Ovary (tissue), 10 donors: ENCODE measurements at places on chromosomes 2 and 18. TPM values are rescaled to one million over a fixed set of nuclear protein-coding genes. Genes with fewer than 3 reads are reported as not detected.

GRCh38 chr18:9708434-9709303 lies 568 bp downstream of the RAB31 start:
- peaks cover 10% of the 10 kb centered on the region for H3K4me1 ChIP-seq
- H3K4me3 ChIP-seq, result peak overlapping the region; percentile 90
- DNase-seq, result peak; percentile 32
- H3K36me3 ChIP-seq, result no peaks in the 10 kb centered on the region

GRCh38 chr2:169077674-169078240 lies 8.4 kb downstream of the DHRS9 start:
- H3K36me3 ChIP-seq, result no peaks in the 10 kb centered on the region
- H3K27me3 ChIP-seq, result no peaks in the 10 kb centered on the region
- H3K4me1 ChIP-seq, result no peaks in the 10 kb centered on the region
- H3K27ac ChIP-seq, result no peak overlapping the region
- no peak for DNase-seq
- no peak overlapping the region for H3K4me3 ChIP-seq

DNA sequence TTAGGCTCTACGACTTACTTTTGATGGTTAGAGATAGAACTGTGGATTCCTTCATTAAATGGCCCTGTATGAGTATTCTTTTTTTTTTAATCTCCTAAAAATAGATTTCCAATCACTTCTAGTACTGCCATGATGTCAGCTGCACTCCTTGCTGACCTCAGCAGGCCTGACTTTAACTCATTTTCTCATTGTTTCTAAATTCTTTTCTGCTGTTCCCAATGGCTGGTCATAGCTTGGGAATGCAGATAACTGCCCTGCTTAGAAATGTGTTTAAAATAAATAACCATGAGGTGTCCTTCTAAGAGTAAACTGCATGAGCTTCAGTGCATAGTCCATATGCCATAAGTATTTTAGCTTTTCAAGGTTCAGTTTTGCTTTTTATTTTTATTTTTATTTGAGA lies 15.7 kb downstream of the CCDC85A start:
- DNase-seq, result no peak
- no peaks in the 10 kb centered on the region for H3K36me3 ChIP-seq
- H3K27ac ChIP-seq, result no peak overlapping the region
- no peaks in the 10 kb centered on the region for H3K4me1 ChIP-seq

- H3K4me1 ChIP-seq, result peaks cover 3% of the 10 kb centered on the region
- no peaks in the 10 kb centered on the region for H3K27me3 ChIP-seq
- H3K4me3 ChIP-seq, result no peak overlapping the region
- no peak overlapping the region for H3K27ac ChIP-seq
Measured at GRCh38 chr2:159125858-159126257, 157.4 kb downstream of the TANC1 start.

DNA sequence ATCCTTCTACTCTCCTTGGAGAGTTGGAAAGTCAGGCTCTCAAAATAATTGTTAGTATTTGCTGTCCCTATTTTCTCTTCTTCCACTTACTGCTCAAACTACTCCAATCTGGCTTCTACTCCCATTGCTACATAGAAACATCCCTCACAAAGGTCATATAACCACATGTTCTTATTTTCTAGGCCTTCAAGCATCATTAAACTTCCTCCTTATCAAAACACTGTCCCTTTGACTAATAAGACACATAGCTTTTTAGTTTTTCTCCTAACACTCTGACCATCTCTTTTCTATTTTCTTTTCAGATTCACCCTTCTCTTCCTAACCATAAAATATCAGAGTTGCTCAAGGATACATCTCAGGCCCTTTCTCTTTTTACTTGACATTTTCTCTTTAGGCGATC lies 148.3 kb downstream of the MBD2 start:
- no peak overlapping the region for H3K27ac ChIP-seq
- no peaks in the 10 kb centered on the region for H3K4me1 ChIP-seq
- DNase-seq, result no peak
- no peaks in the 10 kb centered on the region for H3K27me3 ChIP-seq
- H3K36me3 ChIP-seq, result no peaks in the 10 kb centered on the region

SOWAHC gene
- total RNA-seq, result 18.7 TPM

ARHGEF4 gene
- 26.9 TPM for total RNA-seq

SDC1 gene
- 3.0 TPM for total RNA-seq
